ENCODE measurements at places on chromosomes 5 and 9.
A peak's percentile ranks its signal among the peaks of the same experiment; 100 is the strongest.

DNA sequence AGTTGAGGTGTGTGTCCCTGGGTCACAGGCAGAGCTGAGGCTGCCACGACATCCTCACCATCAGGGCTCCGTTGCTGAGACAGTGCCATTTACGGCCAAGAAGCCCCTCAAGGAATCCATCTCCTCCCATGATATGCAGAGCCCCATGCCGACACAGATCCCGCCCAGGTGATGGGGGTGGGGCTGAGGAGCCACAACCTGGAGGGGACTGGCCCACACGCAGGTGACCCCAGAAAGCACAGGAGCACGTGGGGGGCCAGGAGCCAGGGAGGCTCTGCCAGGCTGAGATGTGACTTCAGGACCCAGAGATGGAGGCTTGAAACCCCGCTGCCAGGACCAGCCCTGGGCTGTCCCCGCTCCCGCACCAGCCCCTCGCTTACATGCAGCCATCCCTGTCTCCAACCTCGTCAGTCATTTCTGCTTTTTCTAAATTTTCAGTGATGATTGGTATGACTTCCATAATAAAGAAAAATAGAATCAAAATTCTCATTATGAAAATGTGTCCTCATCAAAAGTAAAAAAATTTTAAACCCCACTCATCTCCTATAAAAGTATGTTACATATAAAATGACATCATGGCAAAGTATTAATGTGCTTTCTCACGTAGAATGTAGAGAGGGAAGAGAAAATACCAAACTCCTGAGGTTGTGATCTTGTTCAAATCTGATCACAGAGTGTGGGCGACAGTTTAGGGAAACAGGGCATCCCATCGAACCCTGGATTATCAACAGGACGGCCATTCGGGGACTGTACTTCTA is 98.0 kb upstream of the SARDH start:
- DNase-seq, result no peak

DNA sequence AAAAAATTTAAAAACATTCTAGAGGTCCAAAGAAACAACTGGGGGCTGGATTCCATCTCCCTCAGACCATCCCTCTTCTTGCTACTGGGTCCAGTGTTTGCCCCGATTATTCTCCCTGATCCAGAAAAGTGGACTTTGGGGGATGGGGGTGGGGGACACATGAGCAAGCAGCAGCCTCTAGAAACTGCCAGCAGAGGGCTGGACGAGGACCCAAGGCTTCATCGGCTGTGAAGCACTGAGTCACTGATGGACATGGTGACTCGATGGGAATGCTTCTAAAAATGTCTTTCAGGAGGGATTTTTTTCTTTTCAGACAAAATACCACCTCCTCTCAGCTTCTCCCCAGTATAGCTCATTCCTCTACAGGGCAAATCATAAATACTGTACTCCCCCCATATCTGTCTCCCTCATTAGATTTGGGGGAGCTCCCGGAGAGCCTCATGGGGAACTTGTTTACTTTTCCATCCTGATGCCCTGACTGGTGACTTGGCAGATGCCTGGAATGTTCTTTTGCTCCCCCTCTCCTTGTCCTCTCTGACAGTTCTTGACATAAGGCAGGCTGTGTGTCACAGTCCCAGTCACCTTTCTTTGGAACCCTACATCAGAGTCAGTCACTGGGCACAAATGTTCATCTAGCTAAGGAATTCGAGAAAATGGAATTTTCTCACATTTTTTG is 67.2 kb upstream of the STC2 start:
- no peak for DNase-seq

DNA sequence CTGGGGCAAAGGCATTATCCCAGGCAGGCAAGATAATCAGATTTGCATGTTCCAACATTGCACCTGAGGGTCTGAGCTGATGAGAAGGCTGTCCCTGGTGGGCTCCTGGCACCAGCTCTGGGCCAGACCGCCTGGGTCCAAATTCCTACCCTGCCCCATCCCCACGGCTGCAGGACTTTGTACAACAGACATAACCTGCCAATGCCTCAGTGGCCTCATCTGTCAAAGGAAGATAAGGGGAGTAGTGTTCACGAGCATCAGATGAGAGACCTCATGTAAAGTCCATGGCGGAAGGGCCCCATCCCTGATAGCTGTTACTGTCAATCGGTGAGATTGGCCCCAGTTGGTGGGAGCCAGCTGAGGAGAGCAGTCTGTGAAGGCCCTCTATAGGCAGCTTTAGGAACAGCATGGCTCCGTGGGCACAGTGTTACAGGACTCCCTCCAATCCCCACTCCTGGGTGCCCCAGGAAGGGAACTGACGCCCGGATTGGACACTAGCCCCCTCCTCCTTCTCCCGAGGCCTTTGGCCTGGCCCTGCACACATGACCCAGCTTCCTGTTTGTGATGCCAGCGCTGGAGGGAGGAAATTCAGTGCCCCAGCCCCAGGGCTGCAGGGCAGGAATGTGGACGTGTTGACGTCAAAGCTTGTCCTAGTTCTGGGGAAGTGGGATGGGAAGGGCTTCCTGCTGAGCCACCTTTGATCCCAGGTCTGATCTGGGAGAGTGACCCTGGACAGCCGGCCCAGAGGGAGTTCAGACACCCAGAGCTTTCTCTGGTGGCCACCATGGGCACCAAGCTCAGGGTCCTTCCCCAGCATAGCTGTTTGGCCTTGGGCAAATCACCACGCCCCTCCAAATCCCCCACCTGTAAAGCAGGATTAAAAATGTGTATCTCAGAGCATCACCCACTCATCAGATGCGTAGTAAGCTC is 56.2 kb downstream of the DUSP1 start:
- no peak for DNase-seq

DNA sequence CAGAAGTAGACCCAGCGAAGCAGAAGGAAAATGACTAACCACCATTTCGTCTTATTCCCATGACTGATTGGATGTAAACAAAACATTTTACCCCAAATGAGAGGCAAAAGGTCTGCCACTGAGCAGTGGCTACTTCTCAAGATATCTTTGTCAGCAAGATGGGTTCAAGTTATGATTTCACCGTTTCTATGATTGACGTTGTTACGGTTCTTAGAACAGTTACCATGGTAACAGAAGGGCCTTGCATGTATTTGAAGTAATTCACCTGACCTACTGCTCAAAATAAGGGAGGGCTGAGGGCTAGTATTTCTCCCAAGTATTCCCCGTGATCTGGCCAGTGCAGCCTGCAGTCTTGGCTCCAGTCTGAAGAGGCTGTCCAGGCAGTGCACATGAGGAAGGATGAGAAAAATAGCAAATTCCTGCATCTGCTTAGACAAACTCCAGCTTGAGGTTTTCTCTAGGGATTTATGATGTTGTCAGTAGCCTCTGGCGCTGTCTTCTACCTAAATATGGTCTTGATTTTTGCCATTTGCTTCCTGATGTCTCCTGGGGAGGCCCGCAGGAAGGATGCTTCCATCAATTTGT is 372.7 kb downstream of the TMEM38B start:
- DNase-seq, result no peak

- DNase-seq, result no peak
These were observed 100.2 kb downstream of the SLC25A46 start for GRCh38 chr5:110838961-110839360.

GRCh38 chr5:45260292-45260691 is 435.9 kb downstream of the HCN1 start:
- DNase-seq, result no peak

- no peak for DNase-seq
These were observed 54.1 kb upstream of the RPS23 start for GRCh38 chr5:82332064-82332855.

DNA sequence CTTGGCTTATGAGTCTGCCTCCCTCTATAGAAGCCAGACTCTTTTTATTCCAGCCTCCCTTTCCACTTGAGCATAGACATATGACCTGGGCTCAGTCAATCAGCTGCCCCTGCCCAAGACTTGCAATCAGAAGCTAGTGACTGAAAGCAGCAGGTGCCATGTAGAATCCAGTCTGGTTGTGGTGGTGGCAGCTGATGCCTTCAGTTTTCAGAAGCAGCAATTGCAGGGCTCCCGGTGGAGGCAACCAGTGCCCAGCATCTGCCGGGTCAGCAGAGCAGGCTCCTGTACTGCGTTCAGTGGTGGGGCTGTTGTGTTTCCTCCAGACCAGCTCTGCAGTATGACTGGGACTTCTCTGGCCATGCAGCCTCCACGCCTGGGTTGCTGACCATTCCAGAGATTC is 53.9 kb upstream of the PALM2AKAP2 start:
- DNase-seq, result no peak

- peak; percentile 12 for DNase-seq
These were observed at the start of gene SUSD3 for GRCh38 chr9:93058355-93059010. TSS of gene SUSD3 (plus strand) at chr9:93058701. CDS start at chr9:93058743, 42 bp downstream.

DNA sequence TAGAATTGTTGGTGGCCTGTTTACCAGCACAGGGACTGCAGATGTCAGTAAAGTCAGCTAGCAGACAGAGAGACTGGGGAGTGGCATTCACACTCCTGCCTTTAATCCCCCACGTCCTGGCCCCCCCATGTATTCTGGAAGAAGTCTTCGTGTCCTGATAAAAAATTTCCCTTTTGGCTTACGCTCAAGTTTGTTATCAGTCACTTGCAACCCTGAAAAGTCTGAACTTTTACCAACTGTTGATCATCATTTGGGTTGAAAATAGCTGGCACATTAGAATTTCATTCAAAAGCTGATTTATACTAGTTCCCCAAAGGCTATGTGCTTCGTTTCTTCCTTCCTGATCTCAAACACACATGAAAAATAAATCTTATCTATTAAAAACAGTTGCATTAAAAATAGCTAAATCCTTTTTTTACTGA is 5.8 kb upstream of the CRHBP start:
- no peak for DNase-seq

DNA sequence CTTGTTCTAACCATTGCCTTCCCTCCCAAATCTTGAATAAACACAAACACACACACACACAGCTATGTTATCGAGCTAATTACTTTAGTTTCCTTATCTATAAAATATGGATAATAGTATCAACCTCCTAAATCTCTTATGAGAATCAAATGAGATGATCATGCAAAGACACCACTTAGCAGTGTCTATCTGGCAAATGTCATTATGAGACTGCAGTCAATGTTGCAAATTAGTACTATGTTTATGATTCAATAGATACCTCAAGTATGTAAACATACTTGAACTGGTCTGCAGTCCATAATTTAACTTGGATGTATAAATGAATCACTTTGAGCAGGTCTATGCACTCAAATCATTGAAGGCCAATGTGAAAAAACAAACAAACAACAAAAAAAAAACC is 22.2 kb upstream of the ERAP2 start:
- no peak for DNase-seq

DNA sequence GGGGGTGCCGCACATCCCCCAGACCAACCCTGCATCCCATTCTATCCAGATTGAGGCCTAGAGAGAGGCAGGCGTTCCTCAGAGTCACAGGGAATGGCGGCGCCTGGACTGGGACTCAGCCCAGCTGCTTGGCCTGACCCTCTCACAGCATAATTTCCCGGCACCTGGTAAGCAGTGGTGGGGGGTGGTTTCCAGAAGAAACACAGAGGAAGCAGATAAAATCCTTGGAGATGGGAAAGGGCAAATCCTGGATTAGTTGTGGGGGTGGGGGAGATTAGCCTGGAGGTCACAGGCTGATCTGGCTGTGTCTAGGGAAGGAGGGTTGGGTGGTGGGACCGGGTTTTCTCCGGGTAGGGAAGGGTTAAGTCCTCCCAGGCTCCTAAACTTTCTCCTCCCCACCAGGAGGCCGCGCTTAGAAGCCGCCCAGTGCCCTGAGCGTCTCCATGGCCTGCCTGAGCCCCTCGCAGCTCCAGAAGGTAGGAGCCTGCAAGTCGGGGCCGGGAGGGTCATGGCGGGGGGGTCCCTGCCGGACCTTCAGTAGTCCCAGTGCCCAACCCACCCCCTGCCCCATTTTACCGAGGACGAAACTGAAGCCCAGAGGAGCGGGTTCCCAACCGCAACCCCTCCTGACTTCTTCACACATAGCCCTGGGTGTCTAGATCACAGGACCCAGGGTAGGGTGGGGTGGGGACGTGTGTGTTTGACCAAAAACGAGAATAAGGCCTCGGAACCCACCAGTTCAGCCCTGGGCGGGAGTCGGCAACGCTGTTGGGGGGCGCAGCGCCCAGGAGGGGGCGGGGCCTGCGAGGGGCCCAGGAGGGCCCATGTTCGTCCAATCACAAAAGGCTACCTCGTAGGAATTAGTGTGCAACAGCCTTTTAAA is 1.3 kb downstream of the PHYHD1 start:
- no peak for DNase-seq

- DNase-seq, result no peak
These were observed 653.7 kb downstream of the CCDC171 start for GRCh38 chr9:16206518-16206917.

DNA sequence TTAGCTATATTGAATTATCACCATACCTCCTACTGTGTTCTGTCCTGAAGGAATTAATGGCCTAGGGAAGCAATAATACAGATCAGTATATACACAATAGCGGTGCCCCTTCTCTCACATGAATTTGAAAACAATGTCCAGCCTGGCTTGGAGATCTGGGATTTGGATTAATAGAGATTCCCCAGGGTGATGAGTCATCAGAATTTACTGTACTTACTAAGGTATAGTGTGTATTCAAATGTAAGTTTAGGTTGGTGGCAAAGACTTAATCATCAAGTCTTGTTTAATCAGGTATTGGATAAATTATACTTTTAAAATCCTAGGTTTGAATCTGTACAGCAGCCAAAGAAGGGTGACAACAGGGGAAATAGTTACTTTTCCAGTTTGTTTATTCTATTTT is 121.5 kb downstream of the FEM1C start:
- no peak for DNase-seq

GRCh38 chr5:158811350-158811749 is 288.4 kb downstream of the EBF1 start:
- no peak for DNase-seq

- DNase-seq, result no peak
These were observed 8.4 kb upstream of the RXRA start for GRCh38 chr9:134317790-134318414.

DNA sequence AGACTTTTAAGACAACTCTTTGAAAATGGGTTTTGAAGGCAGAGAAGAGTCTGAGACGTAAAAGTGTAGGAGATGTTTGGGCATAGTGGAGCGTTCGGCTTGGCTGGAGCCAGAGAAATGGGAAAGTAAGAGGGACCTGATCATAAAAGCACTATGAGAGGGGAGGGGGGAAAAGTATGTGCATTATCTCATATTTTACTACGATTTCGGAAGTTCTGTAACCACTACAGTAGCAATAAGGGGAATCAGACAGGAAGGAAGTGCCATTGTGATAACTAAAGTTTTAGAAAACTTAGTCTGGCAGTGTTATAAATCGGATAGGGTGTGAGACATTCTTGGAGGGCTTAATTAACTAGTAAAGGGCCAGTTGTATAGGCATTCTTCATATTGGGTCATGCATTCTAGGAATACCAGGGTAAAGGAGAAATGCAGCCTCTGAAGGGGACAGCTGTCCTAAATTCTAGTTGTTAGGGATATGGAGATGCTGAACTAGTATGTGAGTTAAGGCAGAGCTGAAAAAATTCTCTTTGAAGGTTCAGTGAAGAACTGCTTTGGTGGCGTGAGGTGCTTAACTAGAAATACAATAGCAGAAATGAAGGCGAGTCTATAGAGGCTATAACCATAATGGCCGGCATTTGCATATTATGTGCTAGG is 83.8 kb upstream of the FREM1 start:
- no peak for DNase-seq
